Stimulated activated CD4-positive, alpha-beta T cell treated with anti-CD3 and anti-CD28 coated beads, TNF-alpha, amount 100 ng/mL, for 1 hour (primary cell): ENCODE measurements at places on chromosomes 3 and 15.

- DNase-seq = no peak
Measured at GRCh38 chr3:195203606-195204005, 67.4 kb downstream of the XXYLT1 start.

DNA sequence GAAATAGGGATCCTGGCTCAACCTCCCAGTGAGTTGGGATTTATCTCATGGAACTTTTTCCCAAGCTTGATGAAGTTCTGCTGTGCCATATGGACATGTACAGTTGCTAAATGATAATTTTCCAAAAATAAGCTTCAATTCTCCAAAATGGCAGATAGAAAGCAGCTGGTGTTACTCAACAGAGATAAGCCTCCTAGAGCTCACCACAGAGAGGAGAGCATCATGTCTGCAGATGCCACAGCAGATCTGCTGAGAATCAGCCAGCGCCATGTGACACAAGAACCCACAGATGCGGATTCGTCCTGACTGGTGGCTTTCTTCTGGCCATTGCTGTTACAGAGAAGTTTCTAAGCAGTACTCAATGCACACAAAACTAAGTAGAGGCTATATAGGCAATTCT lies 50.6 kb downstream of the AGTR1 start:
- DNase-seq = no peak

DNA sequence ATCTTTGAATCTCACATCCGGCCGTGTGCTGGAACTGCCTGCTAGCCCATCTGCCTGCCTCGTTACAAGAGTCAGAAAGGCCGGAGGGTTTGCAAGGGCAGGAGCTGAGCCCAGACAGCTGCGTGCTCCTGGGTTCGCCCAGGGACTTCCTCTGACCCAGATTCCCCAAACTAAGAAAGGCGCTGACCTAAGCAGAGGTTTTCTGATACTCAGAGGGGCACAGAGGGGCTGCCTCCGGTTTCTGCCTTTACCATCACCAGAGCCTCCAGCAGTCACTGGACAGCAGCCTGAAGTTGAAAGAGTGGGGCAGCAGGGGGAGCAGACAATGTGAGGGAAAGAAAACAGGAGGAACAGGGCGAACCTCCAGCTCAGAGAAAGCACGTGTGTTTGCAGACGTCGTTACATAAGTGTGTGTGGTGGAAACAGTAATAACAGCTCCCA lies 33.4 kb upstream of the RAD18 start:
- no peak for DNase-seq

- no peak for DNase-seq
Measured at GRCh38 chr3:99850608-99851007, 32.9 kb downstream of the CMSS1 start.

GRCh38 chr3:174266476-174266875 lies 592.7 kb upstream of the NAALADL2 start:
- no peak for DNase-seq

DNA sequence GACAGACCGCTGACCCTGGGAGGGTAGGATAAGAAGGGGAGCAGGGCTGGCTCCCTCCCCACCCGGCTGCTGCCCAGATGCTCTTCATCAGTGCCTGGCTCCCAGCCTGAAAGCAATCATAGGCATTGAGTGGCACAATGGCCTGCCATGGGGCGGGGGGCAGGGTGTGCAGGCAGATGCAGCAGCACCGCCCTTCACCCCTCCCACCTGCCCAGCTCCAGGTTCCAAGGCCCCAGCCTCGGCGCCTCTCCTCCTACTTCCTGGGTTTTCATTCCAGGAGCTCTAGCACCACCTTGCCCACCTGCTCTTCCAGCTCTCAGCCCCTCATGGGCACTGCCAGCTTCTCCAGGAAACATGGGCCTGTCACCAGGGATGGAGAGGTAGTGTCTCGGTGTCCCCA lies 101.7 kb downstream of the MEGF11 start:
- no peak for DNase-seq

DNA sequence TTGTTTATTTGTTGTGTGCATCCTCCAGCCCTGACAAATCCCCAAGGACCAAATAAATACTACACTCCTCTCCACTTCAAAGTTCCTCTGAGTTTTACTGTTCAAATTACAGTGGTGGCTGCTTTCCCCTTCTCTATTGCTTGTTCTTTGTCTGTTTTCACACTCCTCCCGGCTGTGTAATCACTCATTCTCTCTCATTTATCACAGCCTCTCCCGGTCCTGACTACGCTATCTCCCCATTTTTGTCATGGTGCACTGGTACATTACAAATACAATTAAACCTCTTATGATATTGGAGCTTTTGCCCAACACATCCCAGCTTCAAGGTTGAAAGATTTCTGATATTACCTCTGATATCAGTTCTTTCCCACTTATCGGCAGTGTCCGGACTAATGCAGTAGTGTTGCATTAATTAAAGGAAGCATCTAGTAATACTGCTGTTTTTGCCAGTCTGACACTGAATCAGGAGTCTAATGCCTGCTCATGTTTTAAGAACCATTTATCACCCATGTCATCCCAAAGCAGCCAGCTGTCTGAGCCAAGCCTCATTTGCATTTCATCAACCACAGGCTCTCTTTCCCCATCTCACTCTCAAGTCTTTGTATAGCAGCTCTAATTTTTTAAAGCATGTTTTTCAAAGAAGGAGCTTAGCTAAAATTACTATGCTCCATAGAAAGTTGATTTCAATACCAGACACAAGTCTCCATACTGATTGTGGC lies 740.5 kb downstream of the ROBO2 start:
- DNase-seq = no peak

GRCh38 chr3:181212271-181212670 lies 222.7 kb upstream of the DNAJC19 start:
- no peak for DNase-seq

GRCh38 chr15:52254391-52254790 lies 41.2 kb downstream of the MYO5C start:
- no peak for DNase-seq

- DNase-seq = no peak
Measured at GRCh38 chr3:177610262-177610661, 413.0 kb upstream of the TBL1XR1 start.

- no peak for DNase-seq
Measured at GRCh38 chr3:105816833-105817232, 52.0 kb downstream of the CBLB start.

- no peak for DNase-seq
Measured at GRCh38 chr3:141901914-141902313, 25.5 kb downstream of the ATP1B3 start.

GRCh38 chr3:107368654-107369398 lies 8.4 kb upstream of the CCDC54 start:
- no peak for DNase-seq

DNA sequence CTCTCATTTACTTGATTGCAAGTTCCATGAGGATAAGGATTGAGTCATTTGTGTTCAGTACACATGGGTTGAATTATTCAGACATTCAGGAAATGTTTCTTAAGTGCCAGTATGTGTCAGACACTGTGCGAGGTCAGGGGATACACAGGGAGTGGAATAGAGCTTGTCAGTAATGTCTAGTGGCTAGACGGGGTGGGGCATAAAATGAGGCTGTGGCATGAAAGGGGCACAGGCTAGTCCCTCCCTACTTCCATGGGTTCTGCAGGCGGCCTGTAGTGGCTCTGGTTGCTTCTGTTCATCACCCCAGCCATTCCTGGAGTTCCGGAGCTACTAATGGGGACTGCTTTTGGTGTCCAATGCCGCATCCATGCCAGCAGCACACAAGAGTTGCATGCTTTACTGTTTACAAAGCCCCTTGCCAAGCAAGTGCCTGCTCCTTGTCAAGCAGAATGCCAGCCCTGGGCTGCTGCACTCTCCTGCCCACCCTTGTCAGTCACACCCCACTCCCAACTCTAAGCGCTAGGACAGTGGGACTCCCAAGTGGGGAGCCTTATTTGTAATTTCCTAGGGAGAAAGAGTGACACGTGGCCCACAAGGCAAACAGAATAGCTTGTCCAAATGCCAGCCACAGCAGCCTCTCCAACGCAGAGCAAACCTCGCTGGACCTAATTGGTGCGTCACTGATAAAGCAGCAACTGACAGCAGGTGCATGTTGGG lies 70.8 kb downstream of the RAB11A start:
- no peak for DNase-seq

DNA sequence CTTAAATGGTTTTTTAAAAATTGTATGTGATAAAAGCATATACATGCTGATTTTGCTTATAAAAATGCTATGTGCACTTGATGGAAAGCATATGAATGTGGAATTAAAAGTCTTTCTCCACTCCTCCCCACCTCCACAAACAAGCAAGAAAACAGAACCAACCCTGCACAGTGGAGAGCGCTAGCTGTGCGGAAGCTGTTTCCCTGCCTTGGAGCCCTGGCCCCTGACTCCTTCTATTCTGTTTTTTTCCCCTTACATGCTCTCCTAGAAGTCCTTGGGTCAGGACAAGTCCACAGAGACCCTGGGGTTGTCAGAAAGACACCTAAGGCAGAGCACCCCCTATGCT lies 64.2 kb downstream of the BOC start:
- no peak for DNase-seq

DNA sequence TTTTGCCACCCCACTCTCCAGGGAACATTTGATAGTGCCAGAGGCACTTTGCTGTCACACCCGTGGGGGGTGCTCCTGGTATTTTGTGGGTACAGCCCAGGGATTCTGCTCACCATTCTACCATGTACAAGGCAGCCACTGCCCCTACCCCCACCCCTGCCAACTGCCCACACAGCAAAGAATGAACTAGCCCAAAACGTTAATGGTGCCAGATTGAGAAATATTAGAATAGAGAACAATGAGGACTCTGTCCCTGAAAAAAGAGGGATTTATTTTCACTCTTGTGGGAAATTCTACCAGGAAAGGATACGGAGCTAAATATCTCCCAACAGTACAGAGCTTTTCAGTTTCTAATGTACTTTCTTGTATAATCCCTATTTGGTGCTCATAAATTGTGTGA lies 154.5 kb upstream of the SUCLG2 start:
- DNase-seq = no peak

DNA sequence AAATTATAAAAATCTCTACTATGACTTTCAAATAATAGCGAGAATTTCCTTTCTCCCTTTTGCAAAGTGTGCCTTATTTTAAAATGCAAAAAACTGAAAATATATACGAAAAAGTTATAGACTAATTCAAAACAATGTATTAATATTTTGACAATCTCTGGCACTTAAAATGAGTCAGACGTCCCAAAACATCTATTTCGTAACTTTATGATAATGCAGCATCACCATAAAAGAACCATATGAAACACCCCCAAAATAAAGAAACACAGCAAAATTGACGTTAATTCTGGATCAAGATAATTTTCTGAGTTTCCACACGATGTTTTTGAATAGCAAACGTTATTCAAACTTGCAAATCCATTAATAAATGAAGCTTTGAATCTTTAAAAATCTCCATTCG lies 1.0 kb downstream of the COPS2 start:
- DNase-seq = no peak

- no peak for DNase-seq
Measured at GRCh38 chr15:85011160-85011571, 29.5 kb downstream of the PDE8A start.

- DNase-seq = peak; percentile 25
Measured at GRCh38 chr3:112111785-112112402, 21.2 kb downstream of the GCSAM start.

GRCh38 chr15:74964794-74965193 lies 8.2 kb upstream of the RPP25 start:
- DNase-seq = no peak

DNA sequence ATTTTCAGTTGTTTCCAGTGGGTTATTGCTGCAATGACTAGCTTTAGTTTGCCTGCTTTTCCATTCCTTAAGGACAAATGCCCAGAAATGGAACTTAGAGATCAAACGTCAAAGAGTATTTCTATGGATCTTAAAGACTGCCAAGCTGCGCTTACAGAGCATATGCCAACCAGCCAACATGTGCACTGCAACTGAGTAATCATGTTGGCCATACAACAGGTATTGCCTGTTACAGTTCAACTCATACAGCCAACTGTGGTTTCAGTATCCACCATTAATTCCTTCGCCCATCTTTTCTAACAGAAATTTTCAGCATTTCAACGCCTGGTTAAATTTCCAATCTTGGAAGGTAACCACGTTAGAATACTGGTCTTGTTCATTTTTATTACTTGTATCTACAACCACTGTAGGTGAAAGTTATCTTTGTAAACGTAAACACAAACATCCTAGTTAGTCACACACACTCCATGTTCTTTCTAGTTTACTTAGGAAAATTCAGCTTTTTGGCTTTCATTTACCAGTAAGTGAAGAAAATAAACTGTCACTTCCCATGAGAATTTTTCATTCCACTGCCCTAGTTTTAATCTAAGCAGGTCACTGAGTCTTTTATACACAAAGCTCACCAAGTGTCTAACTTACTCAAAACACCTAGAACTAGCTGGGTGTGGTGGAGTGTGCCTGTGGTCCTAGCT lies 3.9 kb downstream of the RPL32 start:
- DNase-seq = no peak

DNA sequence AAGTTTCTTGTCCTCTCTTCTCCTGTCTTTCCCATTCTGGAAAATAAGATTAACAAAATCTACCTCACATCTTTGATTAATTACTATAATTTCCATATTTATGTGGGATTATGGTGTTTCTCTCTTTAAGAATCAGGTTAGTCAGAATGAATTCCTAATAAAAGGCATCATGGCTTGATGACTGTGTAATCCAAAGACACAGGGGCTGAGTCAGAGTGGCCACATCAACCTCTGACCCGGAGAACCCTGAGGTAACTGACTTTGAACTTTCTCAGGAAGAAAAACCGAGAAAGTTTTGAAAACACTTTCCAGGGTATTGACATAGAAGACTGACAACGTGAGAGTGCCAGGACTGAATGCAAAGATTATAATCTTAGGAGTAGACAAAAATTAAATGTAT lies 170.3 kb upstream of the MCTP2 start:
- no peak for DNase-seq

DNA sequence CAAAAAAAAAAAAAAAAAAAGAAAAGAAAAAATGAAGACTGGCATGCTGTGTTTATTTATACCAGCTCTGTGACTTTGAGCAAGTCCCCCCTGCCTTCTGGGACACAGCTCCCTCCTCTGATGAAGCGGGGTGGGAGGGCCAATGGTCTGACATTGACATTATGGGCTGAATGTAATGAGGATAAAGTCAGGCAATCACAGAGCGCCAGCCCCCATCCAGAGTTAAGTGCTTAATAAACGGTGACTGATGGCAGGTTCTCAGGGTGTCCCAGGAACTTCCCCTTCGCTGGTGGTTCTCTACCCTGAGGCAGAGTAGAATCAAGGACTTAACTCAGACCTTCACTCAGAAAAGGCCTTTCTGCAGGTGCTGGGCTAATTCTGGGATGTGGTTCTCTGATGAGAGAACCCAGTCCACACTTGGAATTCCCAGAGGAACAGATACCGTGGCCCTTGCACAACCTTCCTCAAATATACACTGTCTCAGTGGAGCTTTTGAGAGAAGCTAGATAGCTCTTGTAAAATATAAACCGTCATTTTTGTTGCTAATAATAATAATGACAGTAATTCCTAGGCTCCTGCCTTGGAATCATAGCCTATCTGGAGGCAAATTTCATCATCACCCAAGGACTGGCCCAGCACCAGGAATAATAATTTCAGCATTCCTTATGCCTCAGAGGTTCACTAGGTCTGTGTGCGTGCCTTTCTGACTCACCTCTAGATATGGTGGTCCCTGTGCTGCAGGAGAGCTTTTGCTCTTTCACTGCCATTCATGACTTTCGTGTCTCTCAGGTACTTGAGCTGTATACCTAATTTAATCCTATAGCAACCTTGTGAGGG lies 115.8 kb downstream of the RPLP1 start:
- DNase-seq = no peak

- no peak for DNase-seq
Measured at GRCh38 chr15:91694831-91695210, 158.7 kb upstream of the SLCO3A1 start.

GRCh38 chr3:82509106-82509842 lies 747.8 kb upstream of the GBE1 start:
- DNase-seq = no peak
